Right kidney (tissue), 9 donors: ENCODE measurements at places on chromosomes 1 and 21.

DNA sequence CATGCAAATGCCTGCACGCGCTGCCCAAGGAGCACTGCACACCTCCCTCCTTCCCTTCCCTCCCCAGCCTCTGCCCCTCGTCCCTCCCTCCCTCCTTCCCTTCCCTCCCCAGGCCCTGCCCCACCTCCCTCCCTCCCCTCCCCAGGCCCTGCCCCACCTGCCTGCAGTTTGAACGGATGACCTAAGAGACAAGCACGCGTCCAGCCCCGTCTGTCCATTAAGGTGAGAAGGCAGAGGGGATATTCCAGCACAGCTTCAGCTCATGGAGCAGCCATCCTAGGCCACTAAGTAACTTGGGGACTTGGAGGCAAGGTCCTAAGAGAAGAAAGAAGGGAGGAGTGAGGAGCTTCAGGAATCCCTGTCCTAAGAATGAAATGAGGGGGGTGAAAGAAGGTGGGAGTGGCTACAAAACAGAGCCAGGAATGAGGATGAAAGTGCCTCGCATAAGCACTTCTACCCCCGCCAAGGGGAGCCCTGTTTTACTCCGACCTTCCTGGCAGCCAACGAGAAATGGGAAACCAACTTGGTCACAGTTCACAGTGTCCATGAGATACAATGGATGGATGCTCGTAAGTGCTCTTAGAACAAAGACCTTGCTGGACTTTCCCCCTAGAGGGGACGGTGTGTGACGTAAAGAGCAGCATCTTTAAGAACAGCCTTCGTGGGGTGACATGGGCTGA lies 21.3 kb upstream of the EFHD2 start:
- no peak for DNase-seq

DNA sequence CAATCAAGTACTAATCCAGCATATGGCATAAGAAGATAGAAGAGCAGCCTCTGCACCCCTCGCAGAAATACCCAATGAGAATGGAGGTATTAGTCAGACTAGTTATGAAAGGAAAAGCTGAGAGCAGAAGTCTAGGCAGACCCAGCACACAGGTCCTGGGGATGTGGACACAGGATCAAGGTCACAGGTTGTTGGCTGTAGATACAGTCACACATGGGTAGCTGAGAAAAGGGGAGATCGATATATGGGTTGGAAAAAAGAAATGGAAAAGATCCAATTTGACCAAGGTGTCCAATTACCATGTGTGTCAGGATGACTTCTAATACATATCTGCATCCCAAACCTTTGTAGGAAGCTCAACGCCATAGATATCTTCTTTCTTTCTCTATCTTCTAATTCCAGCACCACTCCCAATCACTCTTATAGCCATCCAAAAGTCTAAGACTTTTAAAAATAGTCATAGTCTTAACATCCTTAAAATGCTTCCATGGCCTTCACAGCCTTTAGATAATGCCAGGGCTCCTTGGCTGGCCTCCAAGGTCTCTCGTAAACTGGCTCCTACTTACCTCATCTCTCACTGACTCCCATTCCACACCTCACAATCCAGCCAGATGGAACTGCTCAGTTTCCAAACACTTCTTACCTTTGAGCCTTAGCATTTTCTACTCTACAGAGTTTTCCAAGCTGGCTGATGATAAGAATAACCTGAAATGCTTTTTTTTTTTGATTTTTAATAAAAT lies 8.3 kb upstream of the ZC3H11B start:
- no peak for DNase-seq

DNA sequence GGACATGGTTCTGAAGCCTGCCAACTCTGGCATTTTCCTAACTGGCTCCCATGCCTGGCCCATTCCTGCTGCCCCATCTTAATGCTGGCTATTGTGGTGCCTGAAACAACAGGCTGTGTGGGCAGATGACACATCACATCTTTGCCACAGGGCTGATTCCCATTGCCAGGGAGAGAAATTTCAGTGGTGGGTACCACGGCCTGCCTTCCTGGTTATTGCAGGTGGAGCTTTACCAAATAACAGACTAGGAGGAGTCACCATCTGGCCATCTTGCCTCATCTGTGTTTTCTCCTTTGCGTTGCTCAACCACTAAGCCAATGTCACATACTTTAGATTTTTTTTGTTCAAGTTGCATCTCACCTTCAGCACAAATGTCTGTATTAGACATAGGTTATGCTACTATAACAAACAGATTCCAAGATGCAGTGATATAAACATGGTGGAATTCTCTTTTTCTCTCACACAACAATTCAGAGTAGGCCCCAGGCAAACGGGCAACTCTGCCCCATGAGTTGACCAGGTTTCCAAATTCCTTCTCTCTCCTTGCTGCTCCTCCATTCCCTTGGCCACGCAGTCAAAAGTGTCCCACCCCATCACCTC lies 14.1 kb downstream of the CDA start:
- DNase-seq = no peak

DNA sequence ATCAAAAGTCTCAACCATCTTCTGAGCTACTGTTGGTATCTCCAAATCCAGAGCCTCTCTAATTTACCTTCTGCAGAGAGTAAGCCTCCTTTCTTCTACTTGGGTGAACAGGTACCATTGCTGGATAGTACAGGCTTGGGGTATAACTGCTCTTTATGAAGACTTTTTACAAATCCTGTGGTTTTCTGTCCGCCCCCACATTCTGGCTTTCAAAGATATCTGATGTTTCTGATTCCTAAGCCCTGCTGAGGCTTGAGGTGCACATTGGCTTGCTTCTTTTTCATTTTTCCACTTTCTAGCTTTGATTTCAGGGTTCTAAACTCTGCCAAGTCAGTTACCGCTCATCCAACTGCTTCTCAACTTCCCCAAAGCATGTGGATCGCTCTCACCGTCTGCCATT lies 37.1 kb downstream of the TENT5C start:
- no peak for DNase-seq

DNA sequence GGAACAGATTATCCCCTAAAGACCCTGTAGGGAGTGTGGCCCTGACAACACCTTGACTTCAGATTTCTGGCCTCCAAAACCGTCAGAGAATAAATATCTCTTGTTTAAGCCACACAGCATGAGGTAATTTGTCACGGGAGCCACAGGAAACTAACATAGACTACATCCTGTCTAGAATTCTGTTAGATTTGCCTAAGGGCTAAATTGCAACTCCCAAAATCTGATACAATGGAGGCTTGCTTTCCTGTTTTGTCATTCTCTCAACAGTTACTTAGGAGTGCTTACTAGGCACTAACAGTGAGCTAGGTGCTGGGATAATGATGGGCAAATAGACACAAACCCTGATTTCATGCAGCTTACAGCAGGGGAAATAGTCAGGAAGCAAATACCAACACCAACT lies 141.6 kb downstream of the MIS18A start:
- DNase-seq = no peak

DNA sequence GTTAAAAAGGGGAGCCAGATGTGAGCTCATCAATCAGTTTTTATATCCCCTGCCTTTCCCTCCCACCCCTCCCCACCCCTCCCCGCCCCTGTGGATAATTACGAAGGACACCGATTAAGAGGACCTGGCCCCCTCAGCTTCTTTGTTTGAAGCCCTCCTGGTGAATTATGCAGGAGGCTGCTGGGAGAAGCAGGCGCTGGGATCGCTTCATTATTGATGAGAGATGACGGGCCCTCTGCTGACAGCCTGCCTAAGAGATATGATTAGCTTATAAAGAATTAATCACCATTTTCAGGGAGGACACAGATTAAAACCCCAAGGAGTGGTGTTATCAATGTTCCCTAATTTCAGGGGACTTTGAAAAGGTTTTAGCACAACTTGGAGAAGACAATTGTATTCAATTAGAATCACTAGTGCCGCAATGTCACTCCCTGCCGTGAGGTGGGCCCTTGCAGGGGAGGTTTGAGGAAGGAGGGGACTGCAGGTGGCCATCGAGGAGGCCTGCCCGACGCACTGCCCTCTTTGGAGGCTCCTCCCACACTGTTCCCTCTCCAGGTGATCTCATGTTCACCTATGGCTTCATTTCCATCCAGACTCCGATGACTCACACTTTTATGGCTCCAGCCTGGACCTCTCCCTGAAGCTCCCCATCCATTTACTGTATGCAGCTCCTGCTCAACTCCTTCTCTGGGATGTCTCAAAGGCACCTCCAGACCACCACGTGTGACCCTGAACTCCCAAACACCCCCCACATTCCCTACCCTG lies 67.0 kb upstream of the KLHDC7A start:
- no peak for DNase-seq

DNA sequence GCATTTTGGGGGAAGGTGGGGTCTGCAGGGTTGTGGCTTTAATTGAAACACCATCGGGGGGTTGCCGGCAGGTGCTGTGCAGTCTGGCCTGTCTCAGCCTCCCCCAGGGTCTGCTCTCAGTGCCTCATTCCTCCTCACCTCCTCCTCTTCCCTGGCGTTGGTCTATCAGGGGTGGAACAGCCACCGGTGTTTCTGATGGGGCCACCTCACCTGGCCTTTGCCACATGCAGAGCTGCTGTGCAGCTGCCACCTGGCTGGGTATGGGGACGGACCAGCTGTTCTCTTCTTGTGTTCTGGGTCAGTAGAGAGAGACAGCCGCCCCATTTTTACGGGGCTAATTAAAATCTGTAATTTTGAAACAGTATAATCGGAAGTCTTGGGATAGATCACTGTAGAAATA lies 53.9 kb downstream of the SPSB1 start:
- DNase-seq = no peak

DNA sequence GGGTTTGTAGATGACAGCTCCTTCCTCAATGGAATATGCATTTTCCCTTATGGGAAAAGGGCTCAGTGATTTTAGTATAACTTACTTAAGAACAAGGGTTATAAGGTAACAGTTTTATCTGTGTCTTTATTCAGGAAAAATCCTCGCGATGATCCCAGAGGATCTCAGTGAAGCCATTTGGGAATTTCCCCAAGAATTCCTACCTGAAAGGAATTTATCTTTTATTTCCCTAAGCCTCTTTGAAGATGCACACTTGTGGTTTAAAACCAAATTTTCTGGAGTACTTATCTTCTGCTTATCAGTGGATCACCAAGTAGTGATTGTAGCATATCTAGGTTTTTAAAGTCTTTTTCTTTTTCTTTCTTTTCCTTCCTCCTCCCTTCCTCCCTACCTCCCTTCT lies 58.8 kb downstream of the AK4 start:
- no peak for DNase-seq

- DNase-seq = no peak
Measured at GRCh38 chr1:201562659-201563405, 23.9 kb downstream of the NAV1 start.

DNA sequence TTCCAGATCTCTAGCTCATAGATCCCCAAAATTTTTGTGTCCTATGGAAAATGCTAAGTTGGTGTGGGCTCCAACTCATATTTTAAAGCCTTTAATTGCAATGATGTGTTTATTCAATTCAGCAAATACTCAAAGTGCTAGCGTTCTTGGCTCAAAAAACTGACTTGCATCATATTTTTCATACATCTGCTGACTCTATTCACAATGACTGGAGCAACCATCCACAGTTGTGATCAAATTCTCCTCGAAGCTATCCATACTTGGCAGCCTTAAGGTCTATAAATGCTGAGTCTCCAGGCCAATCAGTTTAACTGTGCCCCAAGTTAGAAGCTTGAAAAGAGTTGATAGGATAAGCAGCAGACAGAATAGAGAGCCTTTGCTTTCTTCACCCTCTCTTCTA lies 2.9 kb upstream of the ATP1A1 start:
- DNase-seq = no peak

- DNase-seq = no peak
Measured at GRCh38 chr1:85290826-85291225, 14.4 kb upstream of the BCL10 start.

GRCh38 chr1:66374148-66374547 lies 159.8 kb upstream of the SGIP1 start:
- DNase-seq = no peak

DNA sequence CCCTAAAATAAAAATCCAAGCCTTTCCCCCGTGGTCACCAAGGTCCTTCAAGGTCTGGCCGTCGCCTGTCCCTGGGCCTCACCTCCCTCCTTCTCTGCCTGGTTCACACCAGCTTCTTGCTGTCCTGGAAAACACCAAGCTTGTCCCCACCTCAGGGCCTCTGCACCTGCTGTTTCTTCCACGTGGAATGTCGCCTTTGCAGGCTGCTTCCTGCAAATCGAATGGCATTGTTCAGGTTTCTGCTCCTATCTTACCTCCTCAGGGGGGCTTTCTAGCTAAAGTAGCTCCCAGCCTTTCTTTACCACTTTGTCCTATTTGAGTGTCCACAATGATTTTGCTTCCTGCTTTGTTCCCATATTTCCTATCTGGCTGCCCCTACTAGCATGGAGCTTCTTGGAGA lies 3.3 kb upstream of the CASZ1 start:
- DNase-seq = no peak

- no peak for DNase-seq
Measured at GRCh38 chr1:159873530-159874143, 11.2 kb upstream of the VSIG8 start.

GRCh38 chr1:9629445-9630201 lies 21.9 kb upstream of the PIK3CD start:
- DNase-seq = no peak

DNA sequence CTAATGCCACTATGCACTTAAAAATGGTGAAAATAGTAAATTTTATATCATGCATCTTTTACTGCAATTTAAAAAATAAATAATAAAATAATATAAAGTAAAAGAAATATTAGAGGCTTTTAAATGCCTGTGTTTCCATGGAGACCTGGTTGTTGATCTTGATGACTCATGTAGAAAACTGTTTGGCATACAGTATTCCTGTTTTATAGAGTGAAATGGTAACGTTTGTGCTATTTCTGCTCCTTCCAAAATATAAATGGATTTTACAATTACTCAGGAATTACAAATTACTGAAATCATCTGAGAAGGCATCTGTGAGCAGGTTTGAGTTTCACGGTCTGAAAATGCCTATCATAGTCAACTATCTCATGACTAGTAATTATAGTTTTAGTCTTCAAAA lies 98.4 kb upstream of the USP25 start:
- no peak for DNase-seq

- DNase-seq = peak; percentile 2
Measured at GRCh38 chr1:154609398-154610380, 1.7 kb upstream of the ADAR start.

DNA sequence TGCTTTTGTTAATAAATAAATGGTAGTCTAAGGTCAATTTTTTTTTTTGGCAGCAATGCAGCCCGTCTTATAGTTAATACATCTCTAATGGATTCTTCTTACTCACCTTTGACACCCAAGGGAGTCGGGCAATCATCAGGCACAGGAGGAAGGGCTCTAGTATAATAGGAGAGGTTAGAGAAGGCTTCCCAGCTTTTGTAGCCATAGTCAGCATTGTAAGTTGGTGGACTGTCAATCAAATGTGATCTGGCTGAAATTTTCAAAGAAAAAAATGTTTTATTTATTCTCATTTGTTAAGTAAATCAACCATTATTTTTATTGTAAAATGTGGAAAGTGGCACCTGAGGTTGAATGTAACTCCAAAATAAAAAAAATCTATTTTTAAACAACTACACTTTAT lies 2.1 kb downstream of the PTGS2 start:
- no peak for DNase-seq

GRCh38 chr1:222938986-222939385 lies 124.1 kb downstream of the DISP1 start:
- no peak for DNase-seq
